ENCODE measurements at places on chromosomes 2 and 18.

GRCh38 chr2:136117391-136117841 is 533 bp downstream of the CXCR4 start:
- no peak for DNase-seq

DNA sequence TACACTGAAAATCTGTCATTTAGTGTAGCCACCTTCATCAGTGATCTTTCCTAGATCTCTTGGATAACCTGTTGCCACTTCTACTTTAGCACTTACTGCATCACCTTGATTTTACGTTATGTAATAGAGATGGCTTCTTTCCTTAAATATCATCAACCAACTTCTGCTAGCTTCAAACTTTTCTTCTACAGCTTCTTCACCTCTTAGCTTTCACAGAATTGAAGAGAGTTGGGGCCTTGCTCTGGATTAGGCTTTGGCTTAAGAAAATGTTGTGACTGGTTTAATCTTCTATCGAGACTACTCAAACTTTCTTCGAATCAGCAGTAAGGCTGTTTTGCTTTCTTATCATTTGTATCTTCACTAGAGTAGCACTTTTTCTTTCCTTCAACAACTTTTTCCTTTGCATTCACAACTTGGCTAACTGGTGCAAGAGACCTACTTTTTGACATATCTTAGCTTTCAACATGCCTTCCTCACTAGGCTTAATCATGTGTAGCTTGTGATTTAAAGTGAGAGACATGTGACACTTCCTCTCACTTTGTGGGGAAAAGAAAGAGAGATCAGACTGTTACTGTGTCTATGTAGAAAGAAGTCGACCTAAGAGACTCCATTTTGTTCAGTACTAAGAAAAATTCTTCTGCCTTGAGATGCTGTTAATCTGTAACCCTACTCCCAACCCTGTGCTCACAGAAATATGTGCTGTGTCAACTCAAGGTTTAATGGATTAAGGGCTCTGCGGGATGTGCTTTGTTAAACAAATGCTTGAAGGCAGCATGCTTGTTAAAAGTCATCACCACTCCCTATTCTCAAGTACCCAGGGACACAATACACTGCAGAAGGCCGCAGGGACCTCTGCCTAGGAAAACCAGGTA is 99.6 kb downstream of the ATL2 start:
- DNase-seq, result no peak

DNA sequence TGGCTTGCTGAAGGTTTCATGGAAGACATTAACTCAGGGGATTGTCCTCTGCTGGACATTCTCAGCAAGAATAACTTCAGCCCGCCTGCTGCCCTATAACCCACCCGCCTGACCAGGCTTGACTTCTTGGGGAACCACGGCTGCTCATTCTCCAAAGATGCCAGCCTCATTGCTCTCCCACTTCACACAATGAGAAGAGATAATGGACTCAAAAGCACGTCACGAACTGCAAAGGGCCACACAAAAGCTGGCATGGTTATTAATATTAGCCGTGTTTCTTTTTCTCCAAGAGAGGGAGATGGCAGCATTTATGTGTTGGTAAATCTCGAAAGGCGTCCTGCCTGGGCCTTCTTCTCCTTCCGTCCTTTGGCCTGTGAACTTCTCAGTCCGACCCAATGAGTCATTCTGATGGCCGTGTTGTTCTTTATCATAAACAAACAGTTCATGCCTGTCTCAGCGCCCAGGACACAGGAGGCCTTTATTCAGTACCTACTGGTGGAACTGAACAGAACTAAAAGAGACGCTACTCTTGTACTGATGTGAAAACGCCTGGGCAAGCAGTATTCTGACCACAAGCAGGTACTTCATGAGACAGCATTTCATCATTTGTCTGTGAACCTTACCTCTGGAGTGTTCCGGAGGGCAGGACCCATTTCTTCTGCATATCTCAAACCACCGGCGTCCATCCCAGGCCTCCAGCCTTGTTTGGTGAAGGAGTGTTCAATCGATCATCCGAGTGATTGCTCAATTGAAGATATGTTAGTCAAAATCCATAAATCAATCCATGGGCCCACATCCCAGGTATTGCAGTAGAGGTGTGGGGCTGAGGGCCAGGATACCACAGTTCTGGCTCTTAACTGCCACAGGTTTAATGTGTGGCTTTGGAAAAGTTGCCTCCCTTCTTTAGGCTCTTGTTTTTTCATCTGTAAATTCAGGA is 25.1 kb upstream of the KLHL29 start:
- no peak for DNase-seq

GRCh38 chr2:118993392-118993752 is 51.4 kb downstream of the MARCO start:
- DNase-seq, result no peak

DNA sequence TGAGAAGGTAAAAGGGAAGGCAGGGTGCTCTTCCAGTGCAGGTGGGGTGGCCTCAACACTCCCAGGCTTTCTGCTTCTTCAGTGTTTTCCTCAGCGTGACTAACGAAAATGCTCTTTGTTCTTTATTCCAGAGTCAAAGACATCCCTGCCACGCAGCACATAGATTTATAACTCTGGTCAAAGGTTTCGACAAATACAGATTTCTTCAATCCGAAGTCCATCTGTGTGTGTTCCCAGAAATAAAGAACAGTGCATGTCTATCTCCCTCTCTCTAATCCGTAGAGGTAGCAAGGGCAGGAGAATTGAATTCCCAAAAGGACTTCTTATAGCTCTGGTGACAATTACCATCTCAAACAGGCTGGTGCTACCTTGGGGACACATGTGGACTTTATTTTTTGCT is 26.4 kb upstream of the TDRD15 start:
- no peak for DNase-seq

GRCh38 chr2:134522496-134523455 is 196.0 kb downstream of the TMEM163 start:
- peak; percentile 78 for DNase-seq

GRCh38 chr2:47086571-47086970 is 68.5 kb downstream of the STPG4 start:
- no peak for DNase-seq

DNA sequence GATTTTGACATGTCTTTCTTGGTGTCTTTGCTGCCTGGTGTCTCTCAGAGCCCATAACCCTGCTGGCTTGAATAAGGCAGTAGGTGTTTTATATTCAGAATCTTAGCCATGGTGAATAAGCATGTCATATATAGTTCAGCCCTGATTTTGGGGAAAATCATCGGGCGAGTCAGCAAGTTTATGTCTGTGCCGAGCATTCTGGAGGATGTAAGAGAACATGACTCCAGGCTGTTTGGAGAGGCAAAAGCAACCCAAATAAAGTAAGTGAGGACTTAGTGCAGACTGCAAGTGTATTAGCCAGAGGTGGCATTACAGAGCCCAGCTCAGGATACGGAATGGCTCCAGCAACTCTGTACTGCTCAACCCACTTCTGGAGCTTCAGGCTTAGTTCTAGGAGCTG is 50.3 kb downstream of the TCF7L1 start:
- DNase-seq, result no peak
